ENCODE measurements at places on chromosomes 11 and 22.

GRCh38 chr22:22210375-22210774, 34.2 kb upstream of the VPREB1 start:
- DNase-seq, result peak; percentile 73

DNA sequence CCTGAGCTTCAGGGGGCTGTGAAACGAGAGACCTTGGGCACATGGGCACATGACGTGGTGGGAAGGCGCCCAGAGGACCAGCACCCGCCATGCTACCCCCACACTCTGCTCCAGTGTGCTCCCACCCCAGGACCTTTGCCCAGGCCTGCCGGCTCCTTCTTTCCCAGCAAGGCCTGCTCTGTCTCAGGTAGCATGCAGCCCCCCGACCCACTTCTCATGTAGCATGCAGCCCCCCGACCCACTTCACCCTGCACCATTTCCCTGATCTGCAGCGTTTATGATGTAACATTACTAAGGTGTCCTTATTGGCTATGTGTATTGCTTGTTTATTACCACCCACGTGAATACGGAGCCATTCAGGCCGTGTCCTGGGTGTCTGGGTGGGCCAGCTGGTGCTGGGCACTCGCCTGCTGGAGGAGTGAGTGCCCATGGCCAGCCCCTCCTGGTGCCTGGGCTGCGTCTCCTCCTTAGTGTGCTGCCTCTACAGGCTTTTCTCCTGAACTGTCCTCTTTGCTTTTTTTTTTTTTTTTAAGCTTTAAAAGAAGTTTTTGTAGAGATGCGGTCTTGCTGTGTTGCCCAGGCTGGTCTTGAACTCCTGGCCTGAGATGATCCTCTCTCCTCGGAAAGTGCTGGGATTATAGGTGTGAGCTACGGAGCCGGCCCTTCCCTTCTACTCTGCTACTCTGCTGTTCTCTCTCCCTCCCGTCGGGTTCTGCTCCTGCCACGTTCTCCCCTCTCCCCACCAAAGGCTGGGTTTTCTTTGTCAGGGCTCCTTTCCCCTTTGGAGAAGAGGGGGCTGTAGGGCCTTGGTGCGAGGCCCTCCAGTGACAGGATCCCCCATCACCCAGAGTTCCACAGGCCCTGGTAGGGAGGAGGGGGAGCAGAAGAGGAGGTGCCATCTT, 29.4 kb downstream of the LRP5 start:
- DNase-seq, result no peak

- DNase-seq, result no peak
Measured at GRCh38 chr11:9847636-9848035, 183.8 kb downstream of the SWAP70 start.

DNA sequence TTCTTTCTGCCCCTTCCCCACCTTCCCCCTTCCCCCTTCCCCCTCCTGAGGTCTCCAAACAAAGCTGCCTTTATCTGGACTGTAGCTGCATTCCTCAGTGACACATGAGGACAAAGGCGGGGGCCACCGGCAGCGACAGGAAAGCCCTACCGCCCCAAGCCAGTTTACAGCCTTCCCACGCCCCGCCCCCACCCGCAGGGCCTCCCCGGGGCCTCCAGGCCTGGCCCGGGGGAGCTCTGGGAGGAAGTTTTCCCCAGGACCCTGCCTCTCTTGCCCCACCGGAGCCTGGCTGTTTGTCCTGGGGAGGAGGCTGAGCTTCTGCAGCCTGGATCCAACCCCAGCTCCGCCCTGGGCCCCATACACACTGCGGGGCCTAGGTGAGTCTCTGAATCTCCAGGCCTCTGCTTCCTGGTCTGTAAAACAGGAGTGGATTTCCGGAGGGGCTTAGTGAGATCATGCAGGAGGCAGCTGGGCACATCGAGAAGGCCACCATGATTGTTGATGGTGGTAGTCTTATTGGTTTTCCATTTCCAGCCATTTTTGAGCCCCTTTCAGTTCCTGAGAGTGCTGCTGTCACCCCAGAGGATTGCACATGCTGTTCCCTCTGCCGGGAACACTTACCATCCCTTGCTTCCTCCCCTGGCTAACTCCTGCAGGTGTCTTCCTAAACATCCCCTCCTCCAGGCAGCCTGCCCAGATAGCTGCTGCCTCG, 130.7 kb downstream of the MN1 start:
- DNase-seq, result no peak

DNA sequence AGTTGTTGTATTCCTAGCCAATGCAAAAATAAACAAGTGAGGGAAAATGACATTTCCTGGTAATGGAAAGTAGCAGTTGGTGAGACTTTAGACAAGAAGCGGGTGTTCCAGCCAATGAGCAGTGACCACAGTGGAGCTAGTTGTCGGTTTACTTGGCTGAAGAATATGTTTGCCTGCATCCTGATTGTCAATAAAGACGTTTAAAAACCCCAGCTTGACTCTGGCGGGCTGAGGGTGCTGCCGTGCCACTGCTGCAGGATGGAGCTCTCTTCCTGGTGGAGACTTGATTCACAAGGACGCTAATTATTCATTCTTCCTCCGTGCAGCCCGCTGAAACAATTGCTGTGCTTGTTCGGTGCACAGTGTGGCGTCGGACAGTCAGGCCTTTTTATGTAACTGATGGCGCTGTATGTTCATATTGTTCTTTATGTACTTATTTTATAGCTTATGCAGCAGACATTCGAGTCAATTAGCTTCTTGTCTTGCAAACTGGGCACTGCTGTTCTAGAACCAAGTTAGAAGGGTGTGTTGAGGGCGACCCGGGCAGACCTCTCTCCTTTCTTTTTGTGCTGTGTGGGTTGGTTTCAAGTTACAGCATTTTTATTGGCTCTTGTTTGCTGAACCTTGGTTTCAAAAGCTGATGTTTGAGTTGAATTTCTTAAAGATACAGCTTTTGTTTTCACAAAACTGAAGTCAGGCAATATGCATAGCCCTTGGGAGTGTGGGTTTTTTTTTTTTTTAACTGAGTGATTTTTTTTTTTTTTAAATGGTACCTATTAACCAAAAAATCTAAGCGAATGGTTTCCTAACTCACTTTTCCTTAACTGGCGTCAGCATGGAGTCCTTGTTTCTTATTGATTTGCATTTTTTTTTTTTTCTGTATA, 153.9 kb downstream of the TEAD1 start:
- DNase-seq, result no peak

DNA sequence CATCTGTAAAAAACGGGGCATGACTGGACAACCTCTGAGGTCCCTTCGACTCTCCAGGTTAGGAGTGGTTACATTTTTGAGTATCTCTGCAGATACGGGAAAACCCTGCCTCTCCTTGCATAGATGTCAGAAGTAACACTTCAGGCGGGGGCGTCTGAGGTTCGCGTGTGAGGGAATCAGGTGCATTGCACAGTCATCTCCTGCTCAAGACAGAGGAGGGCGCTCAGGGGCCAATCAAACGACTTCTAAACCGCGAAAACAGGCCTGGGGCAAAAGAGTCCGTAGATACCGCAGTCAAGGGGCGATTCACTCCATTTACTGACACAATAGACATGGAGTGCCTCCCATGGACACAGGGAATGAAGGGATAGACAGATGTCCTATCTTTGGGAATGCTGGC, 31.7 kb downstream of the KIRREL3 start:
- DNase-seq, result no peak

DNA sequence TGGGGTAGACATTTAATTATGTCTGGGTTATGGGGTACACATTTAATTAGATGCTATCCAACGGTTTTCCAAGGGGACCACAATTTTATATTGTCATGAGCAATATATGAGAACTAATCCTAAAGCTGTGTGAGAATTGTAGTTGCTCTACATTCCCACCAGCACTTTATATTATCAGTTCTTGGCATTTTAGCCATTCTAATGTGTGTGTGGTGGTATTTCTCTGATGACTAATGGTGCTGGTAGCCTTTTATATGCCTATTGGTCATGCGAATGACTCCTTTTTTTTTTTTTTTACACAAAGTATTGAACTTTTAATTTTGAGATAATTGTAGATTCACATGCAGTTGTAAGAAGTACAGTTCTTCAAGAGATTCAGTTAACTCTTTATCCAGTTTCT, 26.2 kb downstream of the TMEM135 start:
- DNase-seq, result no peak

DNA sequence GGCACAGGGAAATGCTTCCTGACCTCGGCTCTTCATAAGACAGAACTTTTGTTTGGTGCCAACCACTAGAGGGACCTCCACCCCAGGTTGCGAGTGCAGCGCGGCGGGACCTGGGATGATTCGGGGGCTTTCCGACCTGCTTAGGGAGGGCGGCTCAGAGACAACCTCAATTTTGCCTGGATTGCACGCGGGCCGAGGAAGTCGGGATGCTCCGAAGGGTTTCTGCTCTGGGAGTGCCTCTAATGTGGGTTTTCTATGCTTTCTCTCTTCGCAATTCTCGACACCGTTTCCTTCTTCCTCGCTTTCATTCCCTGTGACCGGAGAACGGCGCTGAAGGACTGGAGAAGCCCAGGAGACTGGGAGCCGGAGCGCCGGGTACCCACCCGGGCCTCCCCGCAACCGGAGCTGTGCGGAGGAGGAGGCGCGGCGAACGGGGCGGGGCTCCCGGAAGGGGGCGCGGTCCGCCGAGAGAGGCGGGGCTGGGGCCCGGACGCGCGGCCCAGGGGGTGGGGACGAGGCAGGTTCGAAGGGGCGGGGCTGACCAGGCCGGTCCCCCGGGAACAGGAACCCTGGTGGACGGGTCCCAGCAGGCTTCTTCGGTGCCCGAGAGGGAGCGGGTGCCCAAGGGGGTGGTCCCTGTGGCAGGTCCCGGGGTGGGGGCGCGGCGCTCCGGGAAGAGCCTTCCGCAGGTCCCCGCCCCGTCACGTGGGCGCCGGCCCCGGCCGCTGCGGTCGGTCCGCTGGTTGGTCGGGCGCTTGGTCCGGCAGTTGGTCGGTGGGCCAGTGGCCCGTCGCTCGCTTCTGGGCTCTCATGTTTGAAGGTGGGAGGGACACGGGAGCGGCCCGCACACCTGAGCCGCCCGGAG, at the start of gene PPFIBP2:
TSS of gene PPFIBP2 (plus strand) at position 766 of the 865 bp plus-strand sequence. CDS start 35,477 bp downstream, outside the sequence.
- DNase-seq, result peak; percentile 87

- DNase-seq, result no peak
Measured at GRCh38 chr11:65352783-65353182, 1.8 kb upstream of the TIGD3 start.

DNA sequence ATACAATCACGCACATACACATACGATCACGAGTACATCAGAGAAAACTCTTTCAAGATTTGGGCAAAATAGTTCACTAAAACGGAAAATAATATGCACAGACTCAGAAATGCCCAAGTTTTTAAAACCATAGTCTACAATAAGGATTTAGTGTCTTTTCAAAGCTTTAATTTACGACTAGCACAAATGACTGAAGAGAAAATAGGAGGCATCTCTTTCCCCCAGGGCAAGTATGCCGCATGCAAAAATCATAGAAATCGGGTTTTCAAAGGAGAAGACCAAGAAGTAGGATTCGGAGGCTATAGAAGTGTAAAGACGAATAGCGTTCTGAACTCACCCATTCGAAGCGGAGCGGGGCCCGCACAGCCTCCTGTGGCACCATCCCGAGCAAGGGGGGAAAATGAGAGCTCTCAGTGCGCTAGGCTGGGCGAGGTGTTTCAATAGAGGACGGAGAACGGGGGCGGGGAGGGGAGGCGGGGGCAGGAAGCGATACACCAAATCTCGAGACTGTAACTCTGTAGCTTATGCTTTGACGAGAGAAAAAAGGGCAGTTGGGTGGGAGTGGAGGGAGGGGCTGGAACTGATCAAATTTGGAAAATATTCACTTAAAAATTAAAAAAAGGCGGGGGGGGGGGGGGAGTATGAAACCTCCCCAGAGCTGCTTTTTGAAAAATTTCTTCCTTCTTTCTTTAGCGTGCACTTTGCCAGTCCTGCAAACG, 15.8 kb downstream of the BLID start:
- no peak for DNase-seq

DNA sequence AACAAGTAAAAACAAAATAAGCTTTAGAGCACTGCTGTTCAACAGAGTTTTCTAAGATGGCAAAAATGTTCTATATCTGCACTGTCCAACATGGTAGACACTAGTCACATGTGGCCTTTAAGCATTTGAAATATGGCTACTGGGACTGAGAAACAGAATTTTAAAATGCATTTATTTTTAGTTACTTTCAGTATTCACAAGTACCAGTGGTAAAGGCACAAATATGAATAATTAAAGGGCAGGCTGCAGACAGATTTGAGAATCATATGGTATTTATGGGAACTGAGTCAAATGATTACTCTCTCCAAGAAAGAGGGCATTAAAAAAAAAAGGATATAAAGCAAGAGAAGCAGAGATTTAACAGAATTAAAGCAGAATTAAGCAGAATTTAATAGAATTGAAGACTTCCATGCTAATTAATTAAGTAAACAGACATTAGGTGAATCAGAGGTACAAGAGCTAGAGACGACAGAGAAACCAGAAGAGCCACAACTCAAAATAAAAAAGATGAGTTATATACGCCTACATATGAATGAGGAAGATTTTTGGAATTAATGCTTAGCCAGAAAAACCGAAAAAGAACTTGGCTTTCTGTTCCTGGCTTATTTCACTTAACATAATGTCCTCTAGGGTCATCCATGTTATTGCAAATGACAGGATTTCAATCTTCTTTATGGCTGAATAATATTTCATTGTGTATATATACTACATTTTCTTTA, 160.4 kb downstream of the ATG16L2 start:
- DNase-seq, result no peak

DNA sequence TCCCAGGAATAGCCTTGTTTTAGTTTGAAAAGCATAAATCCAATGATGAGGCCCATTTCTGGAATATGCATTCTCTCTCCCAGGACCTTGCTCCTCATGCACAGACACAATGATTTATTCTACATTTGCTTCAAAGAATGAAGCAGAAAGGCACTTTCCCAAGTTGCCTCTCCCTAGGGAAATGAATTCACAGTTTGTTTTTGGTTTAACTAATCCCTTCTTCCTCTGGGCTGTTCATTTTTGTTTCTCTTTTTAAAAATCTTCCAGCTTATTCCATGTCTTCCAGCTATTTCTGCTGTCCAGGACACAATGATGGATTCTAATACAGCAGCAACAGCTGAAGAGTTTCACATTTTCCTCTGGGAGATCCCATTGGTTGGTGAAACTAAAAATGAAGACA, 1529.2 kb upstream of the TENM4 start:
- no peak for DNase-seq

GRCh38 chr22:20316844-20317401, 2.9 kb downstream of the DGCR6L start:
- no peak for DNase-seq

DNA sequence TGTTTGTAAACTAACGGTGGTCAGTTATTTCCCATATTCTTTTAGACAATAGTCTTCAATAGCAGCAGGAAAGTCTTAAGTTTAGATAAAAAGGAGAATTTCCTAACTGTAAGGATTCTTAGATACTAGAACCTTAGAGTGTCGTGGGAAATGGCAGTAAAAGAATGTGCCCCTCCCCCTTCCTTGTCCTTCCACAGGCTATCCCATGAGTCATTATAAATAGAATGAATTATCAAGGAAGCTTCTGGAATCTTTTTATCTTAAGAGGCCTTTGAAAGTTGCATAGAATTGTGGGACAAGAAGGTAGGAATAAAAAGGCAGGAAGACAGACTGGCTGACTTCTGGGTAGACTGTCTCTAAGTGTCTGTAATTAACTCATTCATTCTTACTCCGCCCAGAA, 165.2 kb upstream of the TBCEL start:
- DNase-seq, result no peak

DNA sequence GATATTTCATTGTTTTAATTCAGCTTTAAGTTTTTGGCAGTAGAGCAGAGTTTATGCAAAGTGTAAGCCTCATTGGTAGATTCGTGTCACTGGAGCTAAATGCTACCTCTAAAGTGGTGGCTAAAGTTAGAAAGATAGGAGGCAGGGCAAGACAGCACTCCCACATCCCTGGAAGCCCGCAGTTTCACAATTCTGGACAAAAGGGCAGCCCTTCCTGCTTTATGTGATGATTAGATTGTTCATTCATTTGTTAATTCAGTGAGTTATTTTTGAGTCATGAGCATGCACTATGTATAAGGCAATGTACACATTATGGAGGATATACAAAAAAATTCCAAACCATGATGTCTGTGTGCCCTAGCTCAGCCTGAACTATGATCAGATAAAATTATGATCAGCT, 52.1 kb upstream of the EIF3M start:
- DNase-seq, result no peak

Measured in activated naive CD8-positive, alpha-beta T cell treated with anti-CD3 and anti-CD28 coated beads for 36 hours (primary cell).